ENCODE measurements at places on chromosomes 3 and 15.

- DNase-seq: peak; percentile 39
These were observed 47.0 kb downstream of the MAP2K1 start for GRCh38 chr15:66433726-66434125.

DNA sequence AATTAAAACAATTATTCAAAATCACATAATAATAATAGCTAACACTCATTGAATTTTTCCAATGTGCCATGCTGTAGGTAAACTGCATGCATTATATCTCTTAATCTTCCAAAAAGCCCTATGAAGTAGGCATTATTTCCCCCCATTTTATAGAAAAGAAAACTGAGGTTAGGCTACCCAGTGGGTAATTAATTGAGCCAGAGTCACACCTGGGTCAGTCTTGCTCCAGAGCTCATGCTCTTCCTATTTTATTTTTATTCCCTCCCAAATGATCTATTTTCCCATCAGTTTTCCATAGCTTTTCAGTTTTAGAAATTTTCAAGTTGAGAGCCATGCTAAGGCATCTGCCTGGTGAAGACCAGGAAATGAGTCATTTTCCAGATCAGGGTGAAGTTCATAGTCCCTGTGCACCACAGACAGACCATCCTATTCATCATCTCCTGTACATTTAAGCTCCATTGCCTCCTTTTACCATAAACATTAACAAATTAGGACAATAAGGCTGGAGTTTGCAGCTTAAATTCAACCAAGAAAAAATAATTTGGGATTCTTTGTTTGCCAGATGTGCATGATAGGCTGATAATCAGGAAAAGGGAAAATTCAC, 417.3 kb downstream of the OTOL1 start:
- DNase-seq: no peak

- no peak for DNase-seq
These were observed 7.6 kb upstream of the GATA2 start for GRCh38 chr3:128500556-128500955.

GRCh38 chr15:92576597-92577200, 78.9 kb downstream of the FAM174B start:
- no peak for DNase-seq

DNA sequence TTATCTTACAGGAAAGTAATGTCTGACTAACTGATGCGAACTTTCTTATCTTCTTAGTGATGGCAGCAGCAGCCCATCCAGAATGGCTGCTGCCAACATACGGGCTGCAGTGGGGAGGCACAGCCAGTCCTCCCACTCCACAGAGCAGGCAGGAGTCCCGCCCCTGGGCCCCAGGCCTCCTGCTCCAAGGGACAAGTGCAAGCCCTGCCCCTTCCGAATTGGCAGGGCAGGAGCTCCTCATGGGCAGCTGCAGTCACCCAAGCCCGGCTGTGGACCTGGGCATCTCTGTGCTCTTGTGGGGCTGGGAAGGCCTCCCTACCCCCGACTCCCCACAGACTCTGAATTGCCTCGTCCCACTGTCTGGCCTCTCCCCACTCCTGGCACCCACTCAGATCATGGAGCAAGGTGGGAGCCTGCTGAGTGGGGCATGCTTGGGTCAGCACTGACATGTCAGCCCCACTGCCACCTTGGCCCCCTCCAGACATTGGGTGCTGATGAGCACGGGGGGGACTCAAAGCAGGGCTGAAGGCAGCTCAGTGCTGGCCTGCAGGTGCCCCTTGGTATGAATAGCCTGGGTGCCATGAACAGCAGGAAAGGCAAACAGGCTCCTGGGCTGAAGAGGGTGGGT, 618.9 kb upstream of the KCNMB2 start:
- no peak for DNase-seq

GRCh38 chr3:152404976-152405375, 136.2 kb downstream of the MBNL1 start:
- no peak for DNase-seq

- DNase-seq: no peak
These were observed 258.0 kb upstream of the CTDSPL start for GRCh38 chr3:37603722-37604121.

DNA sequence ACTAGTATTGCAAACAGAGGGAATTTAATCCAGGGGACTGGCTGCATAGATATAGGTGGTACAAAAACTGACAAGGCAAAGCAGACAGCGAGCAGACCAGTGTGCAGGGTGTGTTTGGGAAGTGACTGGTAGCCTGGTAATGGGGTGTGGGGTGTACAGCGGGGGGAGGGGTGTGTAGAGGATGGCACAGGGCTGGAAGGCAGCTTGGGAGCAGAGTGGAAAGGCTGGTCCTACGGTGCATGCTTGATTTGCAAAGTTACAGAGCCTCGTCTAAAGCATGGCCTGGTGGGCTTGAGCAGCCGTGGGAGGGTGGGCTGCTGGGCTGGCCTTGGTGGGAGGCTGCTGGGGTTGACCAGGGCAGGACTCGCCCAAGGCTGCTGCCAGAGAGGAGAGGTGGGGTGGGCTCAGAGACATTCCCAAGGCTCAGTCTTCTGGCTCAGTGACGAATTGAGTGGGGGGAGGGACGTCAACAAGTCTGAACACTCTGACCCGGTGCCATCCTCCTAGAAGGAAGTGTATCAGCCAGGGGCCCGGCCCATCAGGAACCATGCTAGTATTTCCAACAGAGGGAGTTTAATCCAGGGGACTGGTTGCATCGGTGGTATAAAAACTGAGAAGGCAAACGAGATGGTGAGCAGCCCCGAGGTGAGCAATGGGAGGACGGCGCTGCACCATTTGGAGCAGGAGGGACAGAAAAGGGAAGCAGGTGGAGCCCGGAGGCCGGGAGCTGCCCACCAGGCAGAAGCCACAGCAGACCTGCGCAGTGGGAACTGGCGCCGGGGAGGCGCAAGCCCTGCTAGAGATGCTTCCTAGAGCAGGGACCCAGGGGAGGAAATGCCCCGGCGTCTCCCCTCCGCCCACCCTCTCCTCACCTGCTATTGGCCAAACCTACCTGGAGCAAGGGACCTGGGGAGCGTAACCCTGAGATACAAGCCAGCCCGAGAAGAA, 29.2 kb downstream of the CPN2 start:
- DNase-seq: no peak
